ENCODE measurements at places on chromosomes 13 and 19. TPM values are rescaled to one million over a fixed set of nuclear protein-coding genes. Genes with fewer than 3 reads are reported as not detected.

- H3K27ac ChIP-seq, result no peak overlapping the region
- no peaks in the 10 kb centered on the region for H3K27me3 ChIP-seq
- peaks cover 55% of the 10 kb centered on the region for H3K4me1 ChIP-seq
- DNase-seq, result no peak
- H3K4me3 ChIP-seq, result no peak overlapping the region
These were observed 36.0 kb downstream of the PBX4 start for GRCh38 chr19:19582471-19582870.

DNA sequence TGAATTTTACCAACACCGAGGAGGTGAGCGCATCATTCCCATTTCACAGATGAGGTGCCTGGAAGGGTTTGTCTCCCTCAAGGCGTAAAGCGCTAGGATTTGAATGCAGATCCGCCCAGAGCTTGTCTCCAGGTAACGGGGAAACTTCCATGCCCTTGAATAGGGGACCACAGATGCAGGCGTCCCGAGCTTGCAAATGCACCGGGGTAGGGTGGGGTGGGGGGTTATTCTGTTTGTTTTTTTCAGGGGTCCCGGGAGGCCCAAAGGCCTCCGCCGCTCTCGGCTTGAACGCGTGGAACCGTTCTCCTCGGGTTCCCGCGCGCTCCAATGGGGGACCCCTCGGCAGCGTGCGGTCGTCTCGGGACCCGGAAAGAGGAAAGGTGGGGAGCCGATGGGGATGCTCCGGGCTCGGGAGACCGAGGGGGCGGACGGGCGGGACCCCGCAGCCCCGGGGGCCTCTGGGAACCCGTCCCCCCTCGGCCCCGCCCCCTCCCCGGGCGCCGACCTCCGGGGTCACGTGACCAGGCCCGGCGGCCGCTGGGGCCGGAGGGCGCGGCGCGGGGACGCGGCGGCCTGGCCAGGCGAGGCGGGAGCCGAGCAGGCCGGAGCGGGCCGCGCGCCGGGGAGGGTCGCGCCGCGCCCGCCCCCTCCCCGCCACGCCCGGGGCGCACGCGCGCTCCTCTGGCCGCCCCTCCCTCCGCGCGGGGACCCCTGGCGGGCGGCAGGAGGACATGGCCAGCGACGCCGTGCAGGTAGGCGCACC lies at the start of gene PKN1:
Gene PKN1, plus strand, starts transcription at position 516 of the 763 bp plus-strand sequence. Its CDS starts 216 bp downstream, at position 732.
- peaks cover 4% of the 10 kb centered on the region for H3K27me3 ChIP-seq
- DNase-seq, result peak; percentile 60
- H3K27ac ChIP-seq, result peak within 1 kb of the TSS; percentile 80
- peaks cover 41% of the 10 kb centered on the region for H3K4me1 ChIP-seq
- H3K4me3 ChIP-seq, result peak within 1 kb of the TSS; percentile 79
- H3K36me3 ChIP-seq, result peaks cover 6% of the 10 kb centered on the region

LYPD5 gene
- total RNA-seq, result 0.70 TPM

NR1H2 gene
- 56.4 TPM for total RNA-seq

- peaks cover 3% of the 10 kb centered on the region for H3K36me3 ChIP-seq
- no peak overlapping the region for H3K27ac ChIP-seq
- H3K4me3 ChIP-seq, result peak overlapping the region; percentile 59
- peaks cover 65% of the 10 kb centered on the region for H3K27me3 ChIP-seq
- DNase-seq, result no peak
These were observed 6.3 kb upstream of the POU4F1 start for GRCh38 chr13:78609464-78610205.

LGI4 gene
- 0.13 TPM for total RNA-seq

DNA sequence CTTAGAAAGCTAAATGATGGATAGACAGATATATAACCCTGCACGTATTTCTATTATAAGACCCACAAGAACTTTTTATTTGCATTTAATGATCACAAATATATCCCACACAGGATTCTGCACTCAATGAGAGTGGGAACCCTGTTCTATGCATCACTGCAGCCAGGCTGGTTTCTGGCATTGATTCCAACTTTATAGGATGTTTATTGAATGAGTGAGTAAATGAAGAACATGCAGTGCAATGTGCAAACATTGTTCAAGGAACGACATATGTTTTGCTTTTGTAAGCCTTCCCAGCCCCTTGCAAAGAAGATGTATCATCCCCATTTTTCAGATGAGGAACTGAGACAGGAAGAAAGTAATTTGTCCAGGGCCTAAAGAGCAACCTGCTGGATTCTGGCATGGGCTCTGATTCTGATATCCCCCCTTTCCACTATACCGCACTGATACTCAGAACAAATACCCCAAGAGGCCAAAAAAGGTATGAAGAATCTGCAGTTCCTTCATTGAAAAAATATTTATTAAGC lies 246.3 kb downstream of the LACC1 start:
- H3K4me3 ChIP-seq, result no peak overlapping the region
- H3K27ac ChIP-seq, result no peak overlapping the region
- DNase-seq, result no peak
- H3K27me3 ChIP-seq, result peaks cover 5% of the 10 kb centered on the region

- H3K36me3 ChIP-seq, result peaks cover 24% of the 10 kb centered on the region
- H3K27me3 ChIP-seq, result no peaks in the 10 kb centered on the region
- H3K27ac ChIP-seq, result peak overlapping the region; percentile 18
- peak overlapping the region; percentile 41 for H3K4me3 ChIP-seq
- peaks cover 74% of the 10 kb centered on the region for H3K4me1 ChIP-seq
- no peak for DNase-seq
These were observed 11.4 kb downstream of the NDFIP2 start for GRCh38 chr13:79492313-79492798.

- DNase-seq, result no peak
- H3K27ac ChIP-seq, result no peak overlapping the region
- H3K36me3 ChIP-seq, result no peaks in the 10 kb centered on the region
- no peaks in the 10 kb centered on the region for H3K4me1 ChIP-seq
These were observed 538.4 kb upstream of the PCDH20 start for GRCh38 chr13:61954092-61954491.

DNA sequence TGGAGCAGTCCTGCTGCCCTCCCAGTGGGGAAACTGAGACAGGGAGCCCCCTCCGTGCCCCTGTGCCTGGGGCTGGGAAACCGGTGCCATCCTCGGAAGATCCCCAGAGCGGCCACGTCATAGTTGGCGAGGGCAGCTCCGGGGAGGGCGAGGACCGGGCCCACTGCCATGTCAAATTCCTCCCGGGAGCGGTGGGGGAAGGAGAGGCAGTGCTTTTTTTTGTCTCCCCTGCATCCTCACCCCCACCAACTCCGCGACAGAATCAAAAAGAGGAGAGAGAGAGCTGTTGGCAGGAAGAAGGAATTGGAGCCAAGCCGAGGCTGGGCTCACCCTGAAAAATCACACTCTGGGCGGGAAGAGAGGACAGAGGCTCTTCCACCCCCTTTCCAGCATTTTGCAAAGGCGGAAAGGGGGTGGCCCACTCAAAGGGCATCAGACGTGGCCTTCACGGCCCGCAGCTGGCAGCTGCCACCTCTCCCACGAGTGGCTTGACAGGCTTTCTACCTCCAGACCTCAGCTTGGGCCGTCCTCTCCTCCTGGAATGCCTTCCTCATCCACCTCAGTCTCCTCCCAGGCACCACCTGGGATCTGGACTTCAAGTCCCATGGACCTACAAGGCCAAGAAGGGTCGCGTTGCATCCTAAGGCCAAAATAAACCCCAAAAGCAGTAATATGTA lies 19.6 kb upstream of the NFIC start:
- H3K36me3 ChIP-seq, result no peaks in the 10 kb centered on the region
- H3K27me3 ChIP-seq, result no peaks in the 10 kb centered on the region
- peaks cover 2% of the 10 kb centered on the region for H3K4me1 ChIP-seq
- H3K27ac ChIP-seq, result no peak overlapping the region

ZNF43 gene
- total RNA-seq, result 34.3 TPM

DNA sequence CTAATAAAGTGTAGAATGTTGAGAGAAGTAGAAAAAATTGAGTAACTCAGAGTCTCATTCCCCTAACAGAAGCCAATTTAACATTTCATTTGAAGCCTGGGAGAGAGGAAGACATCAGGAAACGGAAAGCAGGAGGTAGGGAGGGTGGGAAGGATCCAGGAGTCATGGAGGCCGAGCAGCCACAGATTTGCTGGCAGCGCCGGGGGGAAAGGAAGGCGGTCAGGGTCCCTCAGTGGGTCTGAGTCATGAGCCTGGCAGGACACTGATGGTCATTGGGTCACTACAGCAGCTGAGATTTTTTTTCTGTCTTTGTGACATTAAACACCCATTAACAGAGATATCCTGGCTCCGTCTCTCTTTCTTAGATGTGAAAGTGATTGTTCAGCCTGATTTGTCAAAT lies 248.1 kb downstream of the EFNB2 start:
- H3K27me3 ChIP-seq, result no peaks in the 10 kb centered on the region
- no peak overlapping the region for H3K27ac ChIP-seq
- no peak for DNase-seq
- H3K36me3 ChIP-seq, result no peaks in the 10 kb centered on the region
- no peak overlapping the region for H3K4me3 ChIP-seq
- no peaks in the 10 kb centered on the region for H3K4me1 ChIP-seq

- no peak overlapping the region for H3K4me3 ChIP-seq
- peak; percentile 22 for DNase-seq
- peaks cover 6% of the 10 kb centered on the region for H3K4me1 ChIP-seq
- no peak overlapping the region for H3K27ac ChIP-seq
- H3K27me3 ChIP-seq, result peaks cover 7% of the 10 kb centered on the region
- H3K36me3 ChIP-seq, result no peaks in the 10 kb centered on the region
These were observed 79.8 kb upstream of the FLT1 start for GRCh38 chr13:28574617-28575142.

DNA sequence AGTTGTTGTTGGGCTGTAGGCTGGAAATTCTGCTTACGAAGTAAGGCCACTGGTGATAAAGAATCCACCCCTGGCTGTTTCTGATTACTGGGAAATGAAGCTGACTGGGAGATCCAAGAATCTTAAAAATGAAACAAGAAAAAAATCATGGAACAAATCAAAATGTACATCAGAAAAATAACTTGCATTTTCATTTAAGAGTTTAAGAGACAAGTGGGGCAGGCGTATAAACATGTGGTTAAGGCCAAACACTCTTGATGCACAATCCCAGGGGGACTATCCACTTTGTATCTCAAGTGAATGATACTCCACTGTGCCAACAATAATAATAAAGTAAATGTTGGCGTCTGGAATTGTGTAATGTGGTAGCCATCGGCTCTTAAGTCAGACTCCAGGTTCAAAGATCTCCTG lies 24.6 kb downstream of the ZMYM5 start:
- H3K36me3 ChIP-seq, result peaks cover 47% of the 10 kb centered on the region
- no peak overlapping the region for H3K27ac ChIP-seq
- H3K27me3 ChIP-seq, result no peaks in the 10 kb centered on the region
- H3K4me3 ChIP-seq, result no peak overlapping the region
- peaks cover 6% of the 10 kb centered on the region for H3K4me1 ChIP-seq
- no peak for DNase-seq

- peaks cover 56% of the 10 kb centered on the region for H3K36me3 ChIP-seq
- peak; percentile 57 for DNase-seq
- H3K4me1 ChIP-seq, result peaks cover 71% of the 10 kb centered on the region
These were observed 27.9 kb upstream of the RCBTB2 start for GRCh38 chr13:48560657-48561337.

- peaks cover 5% of the 10 kb centered on the region for H3K27me3 ChIP-seq
- H3K4me1 ChIP-seq, result no peaks in the 10 kb centered on the region
- no peak overlapping the region for H3K27ac ChIP-seq
- no peak overlapping the region for H3K4me3 ChIP-seq
- DNase-seq, result no peak
- no peaks in the 10 kb centered on the region for H3K36me3 ChIP-seq
These were observed 326.0 kb downstream of the TEX29 start for GRCh38 chr13:111646456-111646855.

DNA sequence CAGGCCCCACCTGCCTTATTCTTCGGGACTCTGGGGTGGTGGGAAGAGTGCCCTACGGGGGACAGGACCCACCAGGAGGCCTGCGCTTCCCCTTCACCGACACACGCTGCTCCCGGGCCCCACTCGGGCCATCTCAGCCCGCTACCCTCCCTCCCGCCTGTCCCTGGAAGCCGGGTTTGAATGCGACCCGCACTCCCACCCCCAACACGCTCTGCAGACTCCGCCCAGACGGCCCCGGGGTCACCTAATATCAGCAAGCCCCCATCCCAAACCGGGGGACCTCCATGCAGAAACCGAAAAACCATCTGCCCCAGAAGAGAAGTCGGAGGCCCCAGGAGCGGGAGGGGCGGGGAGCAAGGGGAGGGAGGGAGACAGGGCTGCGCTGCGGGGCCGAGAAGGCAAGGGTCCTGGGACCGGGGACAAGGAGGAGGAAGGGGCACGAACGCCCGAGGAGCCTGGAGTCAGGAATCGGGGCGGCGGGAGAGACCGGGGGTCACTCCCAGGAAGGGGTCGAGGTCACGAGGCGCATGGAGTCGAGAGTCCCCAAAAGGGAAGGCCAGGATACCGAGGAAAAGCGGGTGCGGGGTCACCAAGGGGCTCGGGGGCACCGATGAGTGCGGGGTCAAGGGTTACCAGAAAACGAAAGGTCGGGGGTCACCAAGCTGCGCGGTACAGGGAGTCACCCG lies 766 bp downstream of the SBNO2 start:
- peak; percentile 38 for DNase-seq
- peak overlapping the region; percentile 92 for H3K27ac ChIP-seq
- H3K36me3 ChIP-seq, result peaks cover 13% of the 10 kb centered on the region
- peak overlapping the region; percentile 87 for H3K4me3 ChIP-seq

- no peak overlapping the region for H3K27ac ChIP-seq
- H3K27me3 ChIP-seq, result no peaks in the 10 kb centered on the region
- no peak for DNase-seq
- H3K36me3 ChIP-seq, result no peaks in the 10 kb centered on the region
These were observed 1556.6 kb upstream of the PRR20A start for GRCh38 chr13:55583953-55584593.
